ENCODE measurements at places on chromosomes 7 and 10.

- DNase-seq = no peak
These were observed 149.2 kb downstream of the SH2D4B start for GRCh38 chr10:80686734-80687475.

DNA sequence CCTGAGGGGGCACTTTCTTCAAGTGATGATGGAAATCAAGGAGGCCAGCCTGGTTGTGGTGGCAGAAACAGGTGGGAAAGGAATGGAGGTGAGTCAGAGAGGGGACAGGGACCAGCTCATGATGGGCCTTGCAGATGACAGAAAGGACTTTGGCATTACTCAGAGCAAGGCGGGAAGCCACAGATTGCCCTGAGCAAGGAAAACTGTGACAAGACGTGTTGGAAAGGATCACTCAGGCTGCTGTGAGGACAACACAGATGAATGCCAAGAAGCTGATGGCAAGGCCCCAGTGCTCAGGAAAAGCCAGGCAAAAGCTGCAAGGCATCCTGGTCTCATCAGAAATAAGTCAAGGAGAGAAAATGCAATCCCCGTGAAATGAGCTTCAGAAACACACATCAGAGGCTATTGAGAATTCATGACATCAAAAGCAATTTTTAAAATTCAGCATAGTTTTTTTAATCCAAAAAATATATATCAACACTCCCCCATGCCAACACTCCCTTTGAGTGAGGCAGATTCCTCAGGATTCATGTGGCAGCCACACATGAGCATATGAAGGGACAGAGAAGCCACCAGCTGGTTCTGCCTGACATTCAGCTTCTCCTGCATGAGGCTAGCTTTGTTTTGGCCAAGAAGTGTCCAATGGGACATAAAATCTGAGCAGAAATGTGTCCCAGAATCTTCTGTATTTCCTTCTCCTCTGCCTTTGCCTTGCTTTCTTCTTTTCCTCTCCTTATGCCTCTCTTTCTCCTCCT is 244.5 kb upstream of the MYO3A start:
- no peak for DNase-seq

DNA sequence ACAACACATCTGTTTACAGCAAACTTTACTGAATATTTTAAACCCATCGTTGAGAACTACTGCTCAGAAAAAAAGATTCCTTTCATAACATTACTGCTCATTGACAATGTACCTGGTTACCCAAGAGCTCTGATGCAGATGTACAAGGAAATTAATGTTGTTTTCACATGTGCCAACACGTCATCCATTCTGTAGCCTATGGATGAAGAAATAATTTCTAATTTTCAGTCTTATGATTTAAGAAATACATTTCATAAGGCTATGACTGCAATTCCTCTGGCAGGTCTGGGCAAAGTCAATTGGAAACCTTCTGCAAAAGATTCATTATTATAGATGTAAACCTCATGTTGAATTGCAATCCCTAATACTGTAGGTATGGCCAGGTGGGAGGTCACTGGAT is 16.7 kb upstream of the CNNM1 start:
- no peak for DNase-seq

- no peak for DNase-seq
These were observed 938.9 kb downstream of the NRG3 start for GRCh38 chr10:82813856-82814255.

- DNase-seq = no peak
These were observed 35.7 kb downstream of the P4HA1 start for GRCh38 chr10:73060738-73061635.

- no peak for DNase-seq
These were observed 68.3 kb downstream of the AKR1E2 start for GRCh38 chr10:4894335-4894734.

- DNase-seq = no peak
These were observed 2.2 kb downstream of the RAB18 start for GRCh38 chr10:27506280-27506679.

GRCh38 chr7:128921866-128922440 is 11.4 kb upstream of the KCP start:
- no peak for DNase-seq

DNA sequence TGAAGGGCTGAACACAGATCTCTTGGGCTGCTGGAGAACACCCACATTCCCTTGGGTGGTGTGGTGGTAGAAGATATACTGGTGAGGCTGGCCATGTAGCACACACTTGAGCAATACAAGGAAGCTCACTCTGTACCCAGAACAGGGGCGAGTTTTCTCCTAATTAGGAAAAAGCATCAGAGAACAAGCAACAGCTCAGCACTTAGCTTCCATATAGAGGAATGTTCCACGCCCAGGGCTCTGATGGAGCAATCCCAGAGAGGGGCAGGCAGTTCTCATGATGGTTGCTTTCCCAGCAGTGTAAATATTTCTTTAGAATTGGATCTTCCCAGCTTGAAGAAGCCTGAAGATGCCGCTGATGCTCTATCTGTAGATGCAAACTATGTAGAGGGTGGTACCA is 21.0 kb upstream of the PNLIP start:
- DNase-seq = no peak

DNA sequence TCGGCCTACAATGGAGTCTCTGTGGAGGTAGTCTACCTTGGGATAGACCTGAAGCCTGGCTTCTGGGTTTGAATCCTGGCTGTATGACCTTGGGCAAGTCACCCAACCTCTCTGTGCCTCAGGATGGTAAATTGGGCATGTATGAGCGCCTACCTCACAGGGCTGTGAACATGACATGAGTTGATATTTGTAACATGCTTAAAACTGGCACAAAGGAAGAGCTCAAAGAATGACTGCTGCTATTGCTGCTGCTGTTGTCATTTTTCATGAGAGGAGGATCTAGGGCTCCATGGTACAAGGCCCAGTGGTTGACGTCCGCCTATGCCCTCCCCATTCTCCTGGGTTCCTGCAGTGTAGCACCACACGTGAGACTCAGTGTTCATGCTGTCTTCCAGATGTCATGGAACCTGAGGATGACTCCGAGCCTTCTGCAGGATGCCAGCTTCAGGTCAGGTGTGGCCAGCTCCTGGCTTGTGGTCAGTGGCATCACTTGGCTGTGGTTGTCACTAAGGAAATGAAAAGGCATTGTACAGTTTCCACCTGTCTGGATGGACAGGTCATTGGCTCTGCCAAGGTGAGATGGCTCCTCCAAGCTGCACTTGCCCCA is 95.0 kb downstream of the WDFY4 start:
- no peak for DNase-seq

GRCh38 chr7:135205850-135206249 is 5.5 kb downstream of the WDR91 start:
- no peak for DNase-seq

- DNase-seq = no peak
These were observed 100.2 kb downstream of the ACTR3B start for GRCh38 chr7:152859781-152860191.

DNA sequence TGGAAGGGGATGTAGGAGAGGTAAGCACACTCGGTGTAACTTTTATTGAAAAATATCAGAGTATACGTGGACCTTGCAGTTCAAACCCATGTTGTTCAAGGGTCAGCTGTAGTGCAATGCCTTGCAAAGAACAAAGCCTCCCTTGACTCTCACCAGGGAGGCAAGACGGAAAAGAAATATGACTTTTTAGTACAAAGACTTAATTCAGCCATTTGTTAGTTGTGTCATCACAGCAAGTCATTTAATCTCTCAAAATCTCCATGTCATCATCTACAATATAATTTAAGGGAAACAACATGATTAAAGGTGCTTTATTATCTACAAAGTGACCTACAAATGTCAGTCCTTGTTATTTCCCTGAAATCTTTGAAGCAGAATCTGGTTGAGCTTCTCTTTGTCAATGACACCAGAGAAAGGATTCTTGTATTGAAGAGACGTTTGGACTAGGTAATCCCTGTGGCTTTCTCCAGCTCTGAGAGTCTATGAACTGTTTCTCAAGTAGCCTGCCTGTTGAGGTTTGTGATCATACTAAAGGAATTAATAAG is 502.8 kb downstream of the REEP3 start:
- no peak for DNase-seq

- DNase-seq = no peak
These were observed 26.2 kb upstream of the CRHR2 start for GRCh38 chr7:30708412-30708811.

DNA sequence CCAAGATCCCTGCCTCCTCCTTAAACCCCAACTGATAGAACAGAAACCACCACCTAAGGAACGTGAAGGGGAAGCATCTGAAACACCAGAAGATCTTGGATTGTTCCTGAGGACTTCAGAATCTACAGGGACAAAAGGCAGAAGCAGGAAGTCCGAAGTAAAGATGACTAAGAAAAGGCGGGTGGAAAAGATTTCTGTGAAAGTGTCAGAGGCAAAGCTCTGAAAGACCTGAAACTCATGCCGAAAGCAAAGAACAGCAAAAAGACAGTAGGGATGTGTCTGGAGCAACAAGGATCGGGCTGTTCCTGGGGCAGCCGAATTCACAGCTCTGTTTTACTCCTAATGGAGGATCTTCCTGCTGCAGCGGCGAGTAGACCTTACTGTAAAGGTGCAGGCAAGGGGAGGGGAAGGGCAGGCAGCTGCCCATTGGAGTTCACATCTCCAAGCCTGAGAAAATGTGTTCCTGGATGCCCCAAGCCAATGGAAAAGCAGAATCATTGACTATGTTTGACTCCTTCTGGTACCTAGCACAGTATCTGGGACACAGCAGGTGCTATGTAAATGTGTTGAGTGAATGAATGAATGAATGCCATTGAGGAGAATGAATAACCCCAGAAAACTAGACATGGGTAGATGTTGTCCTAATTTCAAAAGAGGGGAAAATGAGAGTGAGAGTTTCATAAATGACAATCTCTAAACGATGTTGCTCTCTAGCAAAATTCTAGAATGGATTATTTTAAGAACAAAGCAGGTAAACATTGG is 40.4 kb downstream of the PDIA4 start:
- no peak for DNase-seq

GRCh38 chr10:102024799-102025198 is 31.2 kb downstream of the ARMH3 start:
- no peak for DNase-seq

DNA sequence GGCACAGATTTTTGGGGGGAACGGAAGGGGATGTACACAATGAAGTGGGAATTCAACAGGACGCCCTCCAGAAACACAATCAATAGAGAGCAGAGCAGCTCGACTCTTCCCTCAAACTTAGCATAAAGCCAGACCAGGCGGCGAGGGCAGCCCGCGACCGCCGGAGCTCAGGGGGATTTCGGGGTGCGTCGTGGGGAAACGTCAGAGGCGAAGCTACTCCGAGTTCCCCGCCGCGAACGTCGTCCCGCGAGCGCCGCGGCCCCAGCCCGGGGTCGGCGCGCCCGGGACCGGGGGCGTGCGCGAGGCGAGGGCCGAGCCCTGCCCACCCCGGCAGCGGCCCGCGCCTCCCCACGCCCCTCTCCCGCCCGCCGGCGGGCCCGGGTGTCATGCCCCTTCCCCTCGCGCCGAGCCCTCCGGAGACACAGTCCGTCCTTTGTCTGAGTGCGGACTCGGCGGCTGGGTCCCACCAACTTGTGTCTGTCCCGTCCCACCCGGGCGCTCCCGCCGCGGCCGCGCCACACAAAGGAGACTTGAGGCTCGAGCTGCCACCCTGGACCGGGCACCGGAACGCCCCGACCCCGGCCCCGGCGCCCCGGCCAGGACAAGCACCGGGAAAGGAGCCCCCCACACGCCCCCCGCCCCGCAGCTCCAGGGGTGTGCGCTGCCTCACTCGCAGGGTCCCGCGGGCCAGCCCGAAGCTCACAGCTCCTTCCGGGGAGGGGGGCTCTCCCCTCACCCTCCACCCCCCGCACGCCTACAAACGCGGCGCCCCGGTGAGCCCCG is 634 bp downstream of the EZH2 start:
- DNase-seq = no peak

DNA sequence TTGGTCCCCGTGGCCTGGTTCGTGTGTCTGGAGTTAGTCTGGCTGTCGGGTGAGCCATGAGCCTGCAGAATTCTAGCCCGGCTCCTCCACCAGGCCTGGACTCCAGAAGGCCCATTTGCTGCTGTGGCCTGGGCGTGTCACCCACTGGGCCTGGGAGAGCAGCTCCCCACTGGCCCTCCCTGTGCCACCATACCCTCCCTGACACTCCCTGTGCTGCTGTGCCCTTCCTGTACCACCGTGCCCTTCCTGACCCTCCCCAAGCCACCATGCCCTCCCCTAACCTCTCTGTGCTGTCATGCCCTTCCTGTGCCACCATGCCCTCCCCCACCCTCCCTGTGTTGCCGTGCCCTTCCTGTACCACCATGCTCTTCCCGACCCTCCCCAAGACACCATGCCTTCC is 39.1 kb upstream of the DIP2C start:
- no peak for DNase-seq

DNA sequence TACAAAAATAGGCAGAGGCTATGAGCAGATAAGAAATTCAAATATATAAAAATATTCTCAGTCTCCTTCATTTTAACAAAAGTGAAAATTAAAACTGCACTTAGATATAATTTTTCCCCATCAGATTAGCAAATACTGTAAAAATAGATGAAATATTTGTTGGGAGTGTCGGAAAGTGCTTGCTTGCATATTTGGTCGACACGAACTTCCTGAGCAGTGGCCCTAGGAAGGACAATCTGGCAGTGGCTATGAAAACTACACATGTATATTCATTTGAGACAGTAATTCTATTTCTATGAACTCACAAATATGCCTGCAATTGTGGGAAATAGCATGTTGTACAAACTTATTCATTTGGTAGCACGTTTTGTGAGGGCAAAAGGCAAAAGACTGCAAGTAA is 81.4 kb downstream of the GOLGA7B start:
- no peak for DNase-seq

DNA sequence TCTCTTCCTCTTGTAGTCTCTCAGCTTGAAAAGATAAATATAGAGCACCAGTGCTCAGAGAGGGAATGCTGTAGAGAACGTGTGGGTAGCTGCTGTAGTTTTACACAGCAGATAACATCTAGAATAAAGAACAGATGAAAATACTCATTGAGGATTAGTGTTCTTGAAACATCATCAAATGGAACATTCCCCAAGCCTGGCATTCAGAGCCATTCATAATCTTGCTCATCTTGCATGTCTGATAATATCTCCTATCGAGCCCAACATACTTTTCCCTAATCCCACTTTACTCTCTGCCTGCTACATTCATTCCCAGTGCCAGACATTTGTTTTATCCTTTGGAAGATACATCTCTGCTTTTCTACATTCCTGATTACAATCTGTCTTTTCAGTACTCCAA is 35.2 kb downstream of the MCU start:
- peak; percentile 53 for DNase-seq

GRCh38 chr10:71205468-71205867 is 6.9 kb upstream of the UNC5B start:
- no peak for DNase-seq

DNA sequence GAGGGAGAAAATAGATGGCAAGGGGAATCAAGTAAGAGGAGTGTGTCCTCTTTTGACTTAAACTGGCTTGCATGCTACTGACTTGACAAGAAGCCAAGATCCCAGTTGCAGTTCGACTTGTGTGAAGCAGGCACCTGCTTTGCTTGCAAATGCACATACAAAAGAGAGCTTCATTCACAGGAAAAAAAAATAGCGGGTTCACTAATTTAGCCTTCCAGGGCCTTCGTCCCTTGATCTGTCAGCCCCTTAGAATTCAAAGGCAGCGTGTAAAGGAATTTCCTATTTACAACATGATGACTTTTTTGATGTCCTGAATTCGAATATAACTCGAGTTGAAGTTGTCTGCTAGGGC is 192.1 kb downstream of the CELF2 start:
- DNase-seq = no peak

Measured in AG04449 (cell line).